ENCODE measurements at places on chromosomes 5 and 9. TPM values are rescaled to one million over a fixed set of nuclear protein-coding genes. Genes with fewer than 3 reads are reported as not detected.

The LAMC3 gene
- 0.05 TPM for total RNA-seq

The MAMDC2 gene
- not detected for total RNA-seq

The PCDHB8 gene
- not detected for total RNA-seq

The ANKDD1B gene
- total RNA-seq = 0.22 TPM

GRCh38 chr5:130963798-130964197, 201.3 kb downstream of the HINT1 start:
- no peak for DNase-seq

Measured in activated T-helper 1 cell treated with anti-CD3 and anti-CD28 coated beads, Interleukin-12 subunit alpha, Interleukin-12 subunit beta, Interleukin-2, Interleukin-4 antibody, amounts not matched to agents 30 ng/mL and 10 ng/mL and 1 ng/mL, durations not matched to agents 14 hours and 24 hours and 36 hours (primary cell).